Activated T-cell treated with anti-CD3 and anti-CD28 coated beads, Interleukin-2, amount 50 U/mL, for 1 hour (primary cell): ENCODE measurements at places on chromosomes 11 and 22.

- no peak for DNase-seq
Observed at GRCh38 chr11:24965748-24966147, 468.9 kb downstream of the LUZP2 start.

DNA sequence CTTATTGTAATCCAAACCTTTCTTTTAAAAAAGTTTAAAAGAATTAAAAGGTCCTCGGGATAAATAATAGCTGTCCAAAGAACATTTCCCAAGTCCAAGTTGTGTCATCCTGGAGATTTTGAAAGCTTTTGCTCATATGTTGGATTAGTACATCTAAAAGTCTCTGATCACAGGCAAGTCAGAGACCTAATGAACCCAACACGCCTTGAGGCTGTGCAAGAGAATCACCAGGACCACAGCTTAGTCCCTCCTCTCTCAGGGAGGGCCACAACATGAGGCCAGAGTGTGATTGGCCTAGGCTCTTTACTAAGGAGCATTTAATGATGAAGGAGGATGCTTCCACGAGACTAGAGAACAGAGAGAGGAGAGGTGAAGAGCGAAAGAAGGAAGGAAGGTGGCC lies 98.7 kb upstream of the OR5AK2 start:
- no peak for DNase-seq

DNA sequence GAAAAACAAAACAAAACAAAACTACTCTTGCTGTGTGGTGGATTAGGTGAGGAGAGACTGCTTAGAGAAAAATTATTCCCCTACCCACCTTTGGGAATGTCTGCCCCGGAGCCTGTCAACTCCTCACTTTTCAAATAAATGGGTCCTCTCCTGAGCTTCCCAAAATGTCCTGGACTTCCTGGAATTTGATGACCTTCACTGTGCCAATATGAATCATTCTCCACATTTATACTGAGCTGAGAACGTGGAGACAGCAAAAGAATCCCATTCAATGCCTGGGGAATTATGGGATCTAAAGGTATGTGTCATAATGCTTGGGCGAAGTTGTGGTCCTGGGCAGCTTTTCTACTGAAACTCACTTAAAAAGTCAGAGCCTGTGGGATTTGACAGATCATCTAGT lies 136.8 kb downstream of the KIF18A start:
- no peak for DNase-seq

GRCh38 chr22:50169181-50169759 lies 1.3 kb upstream of the PANX2 start:
- DNase-seq: no peak

DNA sequence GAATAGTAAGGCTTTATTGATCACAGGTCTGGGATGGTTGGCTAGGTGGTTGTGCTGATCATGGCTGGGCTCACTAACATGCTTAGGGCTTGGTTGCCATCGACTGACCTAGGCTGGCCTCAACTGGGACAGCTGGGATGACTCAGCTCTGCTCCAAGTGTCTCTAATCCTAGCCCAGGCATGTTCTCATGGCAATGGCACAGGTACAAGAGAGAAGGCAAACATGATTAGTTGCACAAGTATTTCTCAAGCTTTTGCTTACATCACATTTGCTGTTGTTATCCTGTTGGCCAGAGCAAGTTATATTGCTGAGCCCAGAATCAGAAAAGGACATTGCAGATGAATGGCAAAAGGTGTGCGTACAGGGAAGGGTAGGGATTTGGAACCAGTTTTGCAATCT lies 68.5 kb upstream of the SLC35C1 start:
- DNase-seq: no peak

DNA sequence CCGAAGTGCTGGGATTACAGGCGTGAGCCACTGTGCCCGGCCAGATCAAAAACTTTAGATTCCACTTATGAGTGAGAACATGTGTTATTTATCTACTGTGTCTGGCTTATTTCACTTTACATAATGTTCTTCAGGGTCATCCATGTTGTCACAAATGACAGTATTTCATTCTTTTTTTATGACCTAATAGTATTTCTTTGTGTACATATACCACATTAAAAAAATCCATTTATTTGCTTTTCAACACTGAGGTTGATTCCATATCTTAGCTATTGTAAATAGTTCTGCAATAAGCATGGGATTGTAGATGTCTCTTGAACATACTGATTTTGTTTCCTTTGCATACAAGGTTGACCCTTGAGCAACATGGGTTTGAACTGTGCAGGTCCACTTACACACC lies 13.2 kb upstream of the SCGB1D1 start:
- DNase-seq: no peak

DNA sequence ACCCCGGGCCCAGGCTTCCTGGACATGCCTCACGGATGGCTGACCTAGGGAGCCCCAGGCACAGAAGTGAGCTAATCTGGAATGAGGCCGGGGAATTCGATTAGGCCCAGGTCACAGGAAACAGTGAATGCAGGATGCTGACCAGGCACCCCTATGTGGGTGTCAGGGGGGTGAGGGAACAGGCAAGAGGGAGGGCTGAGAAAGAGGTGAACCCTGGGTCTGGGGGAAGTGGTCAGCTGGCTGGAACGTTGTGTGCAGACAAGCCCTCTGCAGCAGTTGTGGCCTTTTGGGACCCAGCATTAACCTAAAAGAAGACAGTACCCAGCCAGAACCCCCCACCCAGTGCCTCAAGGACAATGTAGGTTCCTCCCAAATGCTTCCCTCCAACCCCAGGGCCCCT lies 8.1 kb downstream of the SERHL2 start:
- DNase-seq: no peak

DNA sequence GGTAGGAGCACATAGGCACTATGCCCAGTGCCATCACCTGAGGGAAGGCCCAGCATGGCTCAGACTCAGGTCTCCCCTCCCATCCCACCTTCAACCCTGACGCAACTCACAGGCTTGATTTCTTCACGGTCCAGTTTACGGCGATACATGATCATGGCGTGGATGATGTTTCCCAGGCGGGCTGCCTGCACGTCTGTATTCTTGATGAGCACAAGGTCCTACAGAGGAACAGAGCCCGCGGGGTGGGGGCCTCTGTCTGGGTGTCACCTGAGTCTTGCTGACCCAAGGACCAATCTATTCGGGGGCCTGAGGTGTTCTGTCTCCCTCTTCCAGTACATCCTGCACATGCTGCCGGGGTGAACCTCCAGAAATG lies 3.9 kb downstream of the CPT1B start:
- DNase-seq: no peak

GRCh38 chr11:5252919-5253265 lies 1.7 kb downstream of the HBG2 start:
- no peak for DNase-seq

GRCh38 chr11:112213753-112214152 lies 12.5 kb upstream of the PTS start:
- no peak for DNase-seq

GRCh38 chr11:88348870-88349269 lies 11.3 kb upstream of the CTSC start:
- DNase-seq: no peak

DNA sequence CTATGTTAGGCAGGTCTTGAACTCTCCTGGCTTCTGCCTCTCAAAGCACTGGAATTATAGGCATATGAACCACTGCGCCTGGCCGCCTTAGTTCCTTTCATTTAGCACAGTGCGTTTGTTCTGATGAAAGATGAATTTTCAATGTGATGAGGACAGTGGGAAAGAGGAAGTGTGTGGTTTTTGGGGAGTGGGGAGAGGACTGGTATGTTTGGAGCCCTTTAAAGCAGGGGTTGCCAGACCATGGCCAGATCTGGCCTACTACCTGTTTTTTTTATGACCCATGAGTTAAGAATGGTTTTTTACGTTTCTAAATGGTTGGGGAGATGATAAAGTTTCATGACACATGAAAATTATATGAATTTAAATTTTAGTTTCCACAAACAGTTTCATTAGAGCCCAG lies 12.5 kb downstream of the ATXN10 start:
- DNase-seq: no peak

GRCh38 chr11:111745719-111746504 lies 20.3 kb downstream of the PPP2R1B start:
- no peak for DNase-seq

DNA sequence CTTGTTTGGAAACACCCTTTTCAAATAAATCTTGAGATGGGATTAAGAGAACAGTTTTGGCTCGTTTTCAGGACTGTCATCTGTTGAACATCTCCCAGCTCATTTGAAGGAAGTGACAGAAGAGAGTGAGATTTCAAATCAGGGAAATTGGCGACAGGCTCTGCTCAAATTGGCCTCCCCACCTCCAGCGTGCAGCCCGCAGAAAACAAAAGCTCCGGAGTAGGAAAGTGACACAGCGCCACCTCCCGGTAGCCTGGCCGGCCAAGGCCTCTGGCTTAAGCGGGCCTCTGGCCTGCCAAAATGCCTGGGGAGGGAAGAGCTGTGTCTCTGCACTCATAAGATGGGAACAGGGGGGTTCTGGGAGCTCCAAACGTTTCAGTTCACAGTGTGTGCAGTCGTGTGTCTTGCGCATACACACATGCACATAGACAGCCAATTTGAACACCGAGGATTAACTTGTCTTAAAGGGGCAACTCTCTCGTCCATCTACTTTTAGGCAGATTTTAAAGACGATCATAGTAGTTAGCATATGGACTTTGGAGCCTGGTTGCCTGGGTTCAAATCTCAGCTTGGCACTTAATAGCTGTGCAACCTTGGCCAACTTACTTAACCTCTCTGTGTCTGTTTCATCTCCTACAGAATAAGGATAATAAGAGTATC lies 132.7 kb upstream of the RCN1 start:
- DNase-seq: peak; percentile 51

DNA sequence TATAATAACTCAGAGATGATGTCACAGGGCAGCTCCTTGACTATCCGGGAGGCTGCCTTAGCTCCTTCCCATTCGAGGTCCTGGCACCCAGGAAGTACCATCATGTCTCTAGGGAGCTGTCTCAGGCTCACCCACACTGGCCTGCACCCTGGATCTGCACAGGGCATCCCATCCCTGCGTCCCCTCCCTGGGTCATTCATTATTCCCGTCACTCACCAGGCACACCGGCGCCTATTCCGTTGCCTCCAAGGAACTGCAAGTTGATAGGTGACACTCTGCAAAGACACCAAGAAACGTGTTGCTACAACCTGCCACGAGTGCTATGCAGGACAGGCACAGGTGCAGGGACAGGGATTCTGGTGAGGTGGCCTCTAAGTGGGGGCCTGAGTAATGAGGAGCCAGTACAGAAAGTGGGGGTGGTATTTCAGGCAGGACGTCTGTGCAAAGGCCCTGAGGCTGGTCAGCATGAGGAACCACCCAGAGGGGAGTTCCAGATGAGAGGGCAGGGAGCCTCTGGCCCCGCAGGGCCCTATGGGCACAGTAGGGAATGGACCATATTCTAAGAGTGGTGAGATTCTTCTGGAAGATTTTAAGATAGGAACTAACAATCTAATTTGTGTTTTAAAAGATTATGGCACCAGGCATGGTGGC lies 71.6 kb upstream of the SHANK2 start:
- no peak for DNase-seq

- no peak for DNase-seq
Observed at GRCh38 chr11:27464289-27464696, 8.3 kb downstream of the LGR4 start.

DNA sequence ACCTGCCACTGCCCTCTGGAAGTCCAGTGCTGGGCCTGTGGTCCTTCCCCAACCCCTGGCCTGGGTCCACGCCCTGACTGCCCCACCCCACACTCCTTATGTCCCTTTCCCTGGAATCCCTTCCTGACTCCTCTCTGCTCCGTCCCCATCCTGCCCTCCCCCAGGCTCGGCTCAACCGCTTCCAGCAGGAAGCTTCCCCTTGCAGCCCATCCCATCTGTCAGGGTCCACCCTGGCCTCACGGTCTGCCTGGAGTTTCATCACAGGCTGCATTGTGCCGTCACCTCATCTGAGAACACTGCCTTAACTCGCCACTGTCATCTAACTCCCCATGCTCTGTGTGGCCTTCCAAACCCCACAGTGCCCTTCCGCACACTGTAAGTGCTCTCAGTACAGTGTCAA lies 64.3 kb downstream of the NAT10 start:
- no peak for DNase-seq

DNA sequence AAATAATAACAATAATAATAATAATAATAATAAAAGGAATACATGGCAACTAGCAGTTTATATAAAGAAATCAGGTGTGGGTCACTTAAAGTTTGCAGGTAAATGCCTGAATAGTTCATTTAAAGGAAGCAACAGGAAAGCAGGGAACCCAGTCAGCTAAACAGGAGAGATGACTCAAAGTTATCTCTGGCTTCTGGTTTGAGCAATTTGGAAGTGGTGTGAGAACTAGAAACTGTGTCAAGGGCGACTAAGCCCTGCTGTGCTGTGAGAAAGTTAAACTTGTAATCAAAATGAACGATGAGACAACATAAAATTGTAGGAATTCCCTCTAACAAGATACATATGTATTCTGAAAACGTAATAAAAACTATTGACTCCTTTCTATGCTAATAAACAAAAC lies 35.5 kb downstream of the SLC22A9 start:
- no peak for DNase-seq

DNA sequence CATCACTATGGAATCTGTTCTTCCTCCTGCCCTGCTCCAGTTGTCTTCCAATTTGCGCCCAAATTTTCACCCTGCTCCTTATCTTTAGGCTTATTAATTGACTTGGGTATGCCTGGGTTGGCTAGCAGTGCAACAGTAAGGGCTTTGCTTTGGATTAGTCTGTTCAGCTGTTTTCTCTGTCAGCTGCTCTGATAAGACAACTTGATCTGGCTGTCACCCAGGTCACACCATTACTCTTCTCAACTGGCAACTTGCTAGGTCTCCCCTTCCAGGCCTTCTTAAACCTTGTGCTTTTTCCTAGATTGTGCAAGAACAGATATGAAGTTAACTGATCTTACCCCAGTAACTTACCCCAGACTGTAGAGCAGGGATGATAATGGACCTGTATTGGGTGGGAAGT lies 357.8 kb upstream of the LARGE1 start:
- no peak for DNase-seq

GRCh38 chr22:26894362-26894761 lies 237.0 kb downstream of the MIAT start:
- no peak for DNase-seq

GRCh38 chr11:36622431-36623136 lies 24.5 kb upstream of the RAG2 start:
- no peak for DNase-seq

DNA sequence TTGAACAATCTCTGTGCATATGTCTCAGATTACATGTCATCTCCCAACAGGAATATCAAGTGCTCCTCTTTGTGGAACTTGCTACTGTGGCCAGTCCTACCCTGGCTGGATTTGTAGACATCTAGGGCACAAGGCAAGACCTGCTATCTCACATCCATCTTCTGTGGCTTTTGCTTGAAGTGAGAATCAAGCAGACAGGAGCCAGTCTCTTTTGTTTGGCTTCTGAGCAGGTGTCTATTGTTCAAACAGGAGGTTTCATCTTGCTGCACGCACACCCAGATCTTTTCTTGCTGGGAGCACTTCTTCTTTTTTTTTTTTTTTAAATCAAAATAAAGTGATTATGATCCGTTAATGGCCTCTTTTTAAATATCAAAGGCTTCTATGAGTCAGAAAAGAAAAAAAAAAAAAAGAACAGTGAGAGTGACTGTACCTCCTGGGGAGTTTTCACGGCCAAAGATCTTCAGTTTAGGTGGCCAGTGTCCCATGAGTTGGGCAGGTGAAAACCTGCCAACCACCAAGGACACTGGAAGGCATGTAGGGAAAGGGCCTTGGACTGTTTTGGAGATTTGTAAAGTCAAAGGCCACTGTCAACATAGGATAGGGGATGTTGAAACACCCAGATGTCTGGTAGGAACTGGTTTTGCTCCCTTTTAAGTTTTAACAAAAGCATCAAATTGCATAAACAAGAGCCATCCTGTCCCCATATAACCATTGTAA lies 78.1 kb downstream of the CD44 start:
- peak; percentile 56 for DNase-seq
